Activated CD8-positive, alpha-beta memory T cell treated with anti-CD3 and anti-CD28 coated beads for 36 hours (primary cell): ENCODE measurements at places on chromosomes 5 and 9. TPM values are rescaled to one million over a fixed set of nuclear protein-coding genes. Genes with fewer than 3 reads are reported as not detected.

Gene POC5
- total RNA-seq: 11.7 TPM

Gene ADAMTS6
- 1.3 TPM for total RNA-seq

Gene DBH
- total RNA-seq: not detected

Gene SHOC1
- total RNA-seq: not detected

Gene CEL
- total RNA-seq: 0.73 TPM

Gene CER1
- not detected for total RNA-seq

Gene PCDHGA6
- 0.13 TPM for total RNA-seq

Gene GABRA6
- total RNA-seq: not detected

Gene NME5
- total RNA-seq: not detected

Gene SPATA31C1
- total RNA-seq: not detected

Gene LRRC19
- total RNA-seq: not detected

Gene CMYA5
- 0.10 TPM for total RNA-seq

Gene FNBP1
- total RNA-seq: 205 TPM

Gene GOLPH3
- total RNA-seq: 101 TPM

Gene QRFP
- total RNA-seq: not detected

Gene AIF1L
- total RNA-seq: 0.23 TPM

Gene PCSK1
- total RNA-seq: not detected

Gene FABP6
- not detected for total RNA-seq

Gene FBXW5
- total RNA-seq: 82.1 TPM

Gene TRPM6
- total RNA-seq: 0.02 TPM

Gene IL4
- 2.0 TPM for total RNA-seq

Gene ADAMTS16
- not detected for total RNA-seq

Gene CDH18
- total RNA-seq: not detected

Gene TAF11L10
- not detected for total RNA-seq

Gene CCDC171
- 2.4 TPM for total RNA-seq

Gene SHISAL2B
- total RNA-seq: not detected

Gene HAVCR2
- total RNA-seq: 16.8 TPM

Gene TMEM8B
- 2.4 TPM for total RNA-seq

Gene PTPA
- total RNA-seq: 111 TPM

Gene GNA14
- total RNA-seq: not detected

Gene PPP2R2B
- total RNA-seq: 1.9 TPM

Gene TMEM215
- total RNA-seq: not detected

Gene PCDHB4
- not detected for total RNA-seq

Gene LCN9
- total RNA-seq: not detected

Gene DAB2IP
- total RNA-seq: 0.08 TPM

Gene ABO
- total RNA-seq: not detected

Gene GOLM1
- 6.2 TPM for total RNA-seq

Gene SLC36A3
- total RNA-seq: not detected

Gene C8G
- 0.69 TPM for total RNA-seq

Gene SGCD
- 0.08 TPM for total RNA-seq

Gene GRM6
- total RNA-seq: not detected

Gene MEGF9
- total RNA-seq: 5.7 TPM

Gene CYLC2
- not detected for total RNA-seq

Gene SH3RF2
- total RNA-seq: not detected

Gene CCNJL
- 0.13 TPM for total RNA-seq

Gene ATOSB
- 5.7 TPM for total RNA-seq

Gene TCF7
- total RNA-seq: 24.4 TPM

Gene WNT8A
- total RNA-seq: not detected

Gene ALDH1A1
- not detected for total RNA-seq

Gene ANKRD31
- total RNA-seq: 0.65 TPM

Gene CCDC112
- total RNA-seq: 0.89 TPM

Gene CTSV
- total RNA-seq: 0.08 TPM

Gene CDHR2
- 0.06 TPM for total RNA-seq

Gene PCDHGC3
- 0.13 TPM for total RNA-seq

Gene STING1
- total RNA-seq: 107 TPM

Gene SLC6A7
- total RNA-seq: not detected
